PC-9 (cell line): ENCODE measurements at places on chromosomes 16 and 17. TPM values are rescaled to one million over a fixed set of nuclear protein-coding genes. Genes with fewer than 3 reads are reported as not detected.

DNA sequence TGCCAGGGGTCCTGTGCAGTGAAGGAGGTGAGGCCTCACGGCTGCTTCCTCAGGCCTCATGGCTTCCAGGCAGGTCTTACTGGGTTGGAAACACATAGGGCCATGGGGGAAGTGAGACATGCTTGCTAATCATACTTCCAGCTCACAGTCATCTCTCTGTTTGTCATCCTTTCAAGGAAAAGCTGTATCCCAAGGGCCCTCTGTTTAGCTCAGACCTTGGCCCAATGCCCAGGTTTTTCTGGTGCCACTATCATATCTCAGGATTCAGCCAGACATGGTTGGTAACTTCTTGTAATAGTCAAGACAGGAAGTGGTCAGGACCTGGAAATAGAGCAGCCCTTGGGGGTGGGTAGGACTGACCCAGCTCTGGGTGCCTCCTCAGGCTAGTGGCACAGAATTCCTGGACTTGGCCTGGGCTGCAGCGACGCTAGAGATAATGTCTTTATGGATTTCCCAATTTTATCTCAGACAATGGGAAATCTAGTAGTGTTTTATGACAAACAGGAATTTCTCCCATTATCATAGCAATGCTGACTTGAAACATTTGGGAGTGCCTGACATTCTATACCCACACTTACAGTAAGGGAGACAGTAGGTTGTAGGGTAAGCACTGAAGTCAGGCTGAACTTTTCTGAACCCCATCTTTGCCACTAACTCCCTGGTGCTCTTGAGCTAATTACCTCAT is 13.5 kb upstream of the ITGB3 start:
- peak; percentile 87 for DNase-seq

DNA sequence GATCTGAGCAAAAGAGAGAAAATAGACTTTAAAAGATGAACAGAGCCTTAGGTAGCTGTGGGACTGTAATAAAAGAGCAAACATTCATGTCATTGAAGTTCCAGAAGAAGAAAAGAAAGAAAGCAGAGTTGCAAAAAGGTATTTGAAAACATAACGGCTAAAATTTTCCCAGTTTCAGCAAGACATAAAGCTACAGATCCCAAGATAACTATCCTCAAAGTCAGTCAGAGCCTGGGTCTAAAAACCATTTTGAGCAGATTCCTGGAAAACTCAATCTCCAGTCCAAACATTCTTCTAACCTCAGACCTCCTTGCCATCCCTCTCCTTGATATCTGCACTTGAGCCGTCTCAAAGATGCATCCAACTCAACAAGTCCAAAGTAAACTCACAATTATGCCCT is 20.9 kb upstream of the CD300E start:
- DNase-seq, result no peak

DNA sequence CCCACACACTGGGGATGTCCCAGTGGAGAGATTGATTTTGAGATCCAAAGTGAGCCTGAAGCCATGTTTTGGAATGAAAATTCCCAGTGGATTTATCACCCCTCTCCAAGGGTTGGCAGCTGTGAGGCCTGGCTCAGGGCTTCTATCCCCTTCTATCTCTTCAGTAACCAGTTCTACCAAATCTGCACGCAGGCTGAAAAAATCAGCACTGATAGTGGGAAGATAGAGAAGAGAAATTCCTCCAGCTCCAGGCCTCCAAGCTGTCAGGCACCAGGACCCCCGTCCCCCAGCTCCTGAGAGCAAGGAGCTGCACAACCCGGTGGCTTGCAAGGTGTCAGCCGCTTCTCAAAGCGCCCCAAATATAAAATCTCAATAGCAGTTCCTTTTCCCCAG is 1.0 kb downstream of the FLOT2 start:
- no peak for DNase-seq

DNA sequence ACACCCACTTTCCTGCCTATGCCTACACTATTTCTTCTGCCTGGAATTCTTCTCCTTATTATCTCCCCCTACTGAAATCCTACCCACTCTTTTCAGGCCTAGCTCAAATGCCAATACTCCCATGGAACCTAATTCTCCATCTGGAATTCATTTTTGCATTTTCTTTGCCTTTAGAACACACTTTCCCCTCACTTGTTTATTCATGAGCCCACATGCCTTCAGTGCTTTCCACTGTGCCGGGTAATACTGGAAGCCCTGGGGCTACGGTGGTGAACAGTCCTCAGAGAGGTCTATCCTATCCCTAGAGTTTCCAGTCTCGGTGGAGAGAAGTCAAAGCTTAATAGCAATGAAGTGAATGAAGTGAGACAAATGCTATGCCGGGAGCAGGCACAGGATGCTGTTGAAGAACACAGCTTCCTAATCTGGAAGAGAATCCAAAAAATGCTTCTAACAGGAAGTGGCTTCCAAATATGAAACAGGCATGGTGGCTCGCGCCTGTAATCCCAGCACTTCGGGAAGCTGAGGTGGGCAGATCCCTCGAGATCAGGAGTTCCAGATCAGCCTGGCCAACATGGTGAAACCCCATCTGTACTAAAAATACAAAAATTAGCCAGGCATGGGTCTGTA is 322.4 kb downstream of the GRIN2A start:
- DNase-seq, result no peak

- DNase-seq, result no peak
These were observed 12.3 kb upstream of the ABCC12 start for GRCh38 chr16:48168075-48168474.

DNA sequence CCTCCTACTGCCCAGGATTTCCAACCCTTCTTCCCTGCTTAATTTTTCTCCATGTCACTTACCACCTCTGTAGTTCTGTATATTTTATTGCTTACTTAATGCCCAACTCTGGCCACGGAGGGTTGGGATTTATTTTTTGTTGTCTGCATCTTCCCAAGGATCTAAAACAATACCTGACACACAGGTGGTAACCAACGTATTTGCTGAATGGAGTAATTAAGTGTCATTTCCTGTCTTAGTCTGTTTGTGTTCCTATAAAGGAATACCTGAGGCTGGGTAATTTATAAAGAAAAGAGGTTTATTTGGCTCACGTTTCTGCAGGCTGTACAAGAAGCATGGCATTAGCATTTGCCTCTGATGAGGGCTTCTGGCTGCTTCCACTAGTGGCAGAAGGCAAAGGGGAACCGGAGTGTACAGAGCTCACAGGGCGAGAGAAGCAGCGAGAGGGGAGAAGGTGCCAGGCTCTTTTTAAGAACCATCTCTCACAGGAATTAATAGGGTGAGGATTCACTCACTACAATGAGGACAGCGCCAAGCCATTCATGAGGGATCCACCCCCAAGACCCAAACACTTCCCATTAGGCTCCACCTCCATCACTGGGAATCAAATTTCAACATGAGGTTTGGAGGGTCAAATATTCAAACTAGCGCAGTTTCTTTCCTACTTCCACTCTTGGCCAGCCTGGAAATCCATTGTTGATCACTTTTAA is 44.8 kb downstream of the ERN1 start:
- DNase-seq, result no peak

The CA5A gene
- total RNA-seq, result 0.05 and 0.26 TPM in 2 replicates

The AKAP10 gene
- total RNA-seq, result 52.7 and 56.9 TPM in 2 replicates
